NCI-H774 (cell line): ENCODE measurements at places on chromosomes 2 and 18.
A peak's percentile ranks its signal among the peaks of the same experiment; 100 is the strongest.

GRCh38 chr2:168633895-168634294, 168.5 kb upstream of the NOSTRIN start:
- no peak for DNase-seq

DNA sequence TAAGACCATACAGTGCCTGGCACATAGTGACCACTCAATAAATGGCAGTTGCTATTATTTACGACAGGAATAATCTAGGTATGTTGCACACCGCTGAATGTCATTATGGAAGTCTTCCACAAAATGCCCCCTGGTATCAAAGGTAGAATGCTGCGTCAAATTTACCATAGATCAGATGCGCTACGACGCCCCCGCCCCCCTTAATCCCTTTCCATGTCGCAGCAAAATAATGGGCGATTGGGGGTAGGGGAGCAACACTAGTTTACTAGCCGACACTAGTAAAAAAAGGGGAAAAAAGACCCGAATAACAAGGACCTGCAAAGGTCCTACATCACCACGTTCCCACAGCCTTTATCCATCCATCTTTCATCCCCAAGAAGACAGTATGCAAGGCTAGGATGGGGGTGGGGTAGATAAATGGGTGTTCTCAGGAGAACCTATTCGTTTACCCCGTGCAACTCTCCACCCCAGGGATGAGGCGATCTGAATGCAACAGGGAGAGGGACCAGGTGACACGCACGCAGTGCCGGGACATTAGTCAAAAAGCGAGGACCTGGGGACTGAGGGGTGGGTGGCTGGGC, 455 bp downstream of the PREPL start:
- DNase-seq: no peak

GRCh38 chr2:39521876-39522517, 84.9 kb upstream of the MAP4K3 start:
- DNase-seq: no peak

DNA sequence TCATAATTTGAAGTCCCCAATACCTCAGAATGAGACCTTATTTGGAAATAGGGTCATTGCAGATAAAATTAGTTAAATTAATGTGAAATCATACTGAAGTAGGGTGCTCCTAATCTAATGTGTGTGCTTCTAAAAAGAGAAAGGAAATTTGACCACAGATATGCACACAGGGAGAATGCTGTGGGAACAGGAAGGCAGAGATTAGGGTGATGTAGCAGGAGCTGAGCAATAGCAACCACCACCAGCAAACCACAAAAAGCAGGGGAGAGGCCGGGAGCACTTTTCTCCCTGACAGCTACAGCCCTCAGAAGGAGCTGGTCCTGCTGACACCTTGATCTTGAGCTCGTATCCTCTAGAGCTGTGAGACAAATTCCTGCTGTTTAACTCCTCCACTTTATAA, 24.6 kb upstream of the SCG2 start:
- no peak for DNase-seq

DNA sequence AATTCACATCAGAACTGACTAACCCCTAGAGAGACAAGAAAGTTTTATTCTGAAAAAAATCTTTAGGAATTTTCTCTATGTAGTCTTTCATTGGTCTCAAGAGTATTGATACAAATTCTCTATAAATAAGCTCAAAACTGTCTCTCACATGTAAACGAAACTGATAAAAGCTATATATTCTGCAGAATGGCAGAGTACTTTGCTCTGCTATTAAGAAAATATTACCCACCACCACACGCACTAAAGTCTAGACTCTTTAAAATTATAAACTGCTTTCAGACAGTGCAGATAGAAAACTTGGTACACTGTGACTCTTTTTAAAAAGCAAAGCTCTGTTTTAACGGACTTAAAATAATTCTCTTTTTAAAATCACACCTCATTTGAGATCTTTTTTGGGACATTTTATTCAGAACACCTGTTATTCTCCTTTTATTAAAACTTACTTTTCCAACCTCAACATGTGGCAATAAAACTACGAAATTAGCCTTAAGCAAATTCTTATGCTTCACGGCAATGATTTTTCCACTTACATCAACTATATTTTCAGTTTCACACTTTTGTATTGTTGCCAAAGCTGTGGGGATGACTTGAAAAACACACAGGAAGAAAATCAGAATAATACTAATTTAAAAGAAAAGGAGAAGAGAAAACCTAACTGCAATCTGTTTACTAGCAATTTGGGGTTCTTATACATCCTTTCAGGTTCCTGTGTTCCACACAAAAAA, 58.0 kb downstream of the CCDC88A start:
- no peak for DNase-seq

DNA sequence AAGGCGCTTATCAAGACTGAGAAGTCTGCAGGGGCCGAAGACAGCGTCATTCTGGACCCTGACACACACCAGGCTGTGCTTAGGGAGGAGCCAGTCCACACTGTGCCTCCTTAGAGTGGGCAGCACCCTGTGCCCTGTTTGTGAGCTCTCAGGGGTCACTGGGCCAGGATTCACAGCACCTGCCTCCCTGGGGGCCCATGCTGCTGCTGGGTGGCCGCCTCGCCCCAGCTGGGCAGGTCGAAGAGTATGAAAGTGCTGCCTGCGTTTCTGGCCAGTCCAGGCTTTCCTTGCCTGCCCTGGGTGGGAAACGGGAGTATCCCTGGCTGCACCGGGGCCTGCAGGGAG, 15.4 kb upstream of the GPR55 start:
- DNase-seq: no peak

DNA sequence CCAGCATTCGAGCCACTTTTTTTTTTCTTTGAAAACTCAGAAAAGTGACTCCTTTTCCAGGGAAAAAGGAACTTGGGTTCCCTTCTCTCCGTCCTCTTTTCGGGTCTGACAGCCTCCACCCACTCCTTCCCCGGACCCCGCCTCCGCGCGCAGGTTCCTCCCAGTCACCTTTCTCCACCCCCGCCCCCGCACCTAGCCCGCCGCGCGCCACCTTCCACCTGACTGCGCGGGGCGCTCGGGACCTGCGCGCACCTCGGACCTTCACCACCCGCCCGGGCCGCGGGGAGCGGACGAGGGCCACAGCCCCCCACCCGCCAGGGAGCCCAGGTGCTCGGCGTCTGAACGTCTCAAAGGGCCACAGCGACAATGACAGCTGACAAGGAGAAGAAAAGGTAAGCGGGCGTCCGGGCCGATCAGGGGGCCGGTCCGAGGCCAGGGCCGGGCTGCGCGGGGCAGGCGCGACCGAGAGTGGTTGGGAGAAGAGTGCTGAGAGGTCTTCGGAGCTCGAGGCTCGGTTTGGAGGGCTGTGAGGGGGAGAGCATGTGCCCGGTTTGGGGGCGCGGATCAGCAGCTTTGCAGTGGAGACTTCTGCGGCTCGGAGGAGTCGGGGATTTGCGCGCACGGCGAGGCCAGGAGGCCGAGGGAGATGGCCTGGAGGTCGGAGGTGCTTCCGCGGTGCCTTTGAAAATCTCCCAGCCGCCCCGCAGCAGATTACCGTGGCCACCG, 502 bp downstream of the EPAS1 start:
- DNase-seq: peak; percentile 28

DNA sequence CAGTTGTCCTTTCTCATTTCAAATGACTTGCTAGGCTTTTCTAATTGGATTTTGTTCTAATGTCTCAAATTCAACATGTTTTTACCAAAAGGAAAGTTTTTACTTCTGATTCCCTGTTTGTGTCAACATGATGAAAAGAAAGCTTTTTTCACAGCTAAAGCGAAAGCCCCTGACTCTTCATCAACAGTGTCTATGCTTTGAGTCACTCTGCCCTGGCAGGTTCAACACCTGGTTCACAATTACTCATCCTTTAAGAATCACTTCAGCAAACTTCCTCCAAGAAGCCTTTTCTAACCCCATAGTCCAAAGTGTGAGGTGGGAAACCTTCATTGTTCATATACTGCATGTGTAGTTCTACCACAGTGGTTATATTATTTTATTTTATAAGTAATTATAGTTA, 7.6 kb upstream of the DSG2 start:
- no peak for DNase-seq

DNA sequence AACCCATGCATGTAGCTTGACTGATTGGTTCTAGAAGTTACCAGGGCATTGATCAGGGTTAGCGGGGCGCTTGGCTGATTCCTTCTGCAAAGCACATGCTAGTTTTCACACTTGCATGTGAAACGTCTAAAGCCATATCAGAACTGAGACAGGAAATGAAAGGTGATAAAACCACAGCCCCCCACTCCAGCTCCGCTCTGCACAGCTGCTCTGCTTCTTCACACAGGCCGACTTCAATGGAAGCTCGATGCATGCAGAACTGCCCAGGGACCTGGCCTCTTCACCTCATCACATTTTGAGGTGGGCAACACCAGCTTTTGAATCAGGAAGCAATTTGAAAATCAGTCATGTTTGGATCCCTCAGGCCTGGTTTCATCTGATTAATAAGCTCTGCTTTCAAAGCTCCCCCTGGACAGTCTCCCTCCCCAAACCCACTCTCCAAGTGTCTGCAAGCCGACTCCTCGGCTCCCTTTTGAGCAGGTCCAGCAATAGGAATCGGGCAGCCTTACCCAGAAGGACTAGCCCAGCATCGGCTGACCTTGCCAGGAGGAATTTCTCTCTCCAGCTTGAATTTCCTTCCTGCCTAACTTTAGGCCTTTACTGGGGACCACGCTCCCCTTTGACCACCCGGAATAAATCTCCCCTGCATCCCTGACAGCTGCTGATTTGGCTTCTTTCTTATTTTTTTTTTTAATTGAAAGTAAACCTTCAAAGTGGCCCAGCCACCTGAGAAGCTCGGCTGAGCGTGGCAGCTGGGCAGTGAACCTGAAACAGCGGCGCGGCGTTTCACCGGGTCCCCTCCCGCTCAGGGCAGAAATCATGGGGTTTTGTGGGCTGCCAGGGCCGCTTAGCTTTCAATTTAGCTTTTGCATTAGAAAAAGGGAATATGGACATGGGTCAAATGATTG, 31.7 kb downstream of the HRH4 start:
- no peak for DNase-seq

DNA sequence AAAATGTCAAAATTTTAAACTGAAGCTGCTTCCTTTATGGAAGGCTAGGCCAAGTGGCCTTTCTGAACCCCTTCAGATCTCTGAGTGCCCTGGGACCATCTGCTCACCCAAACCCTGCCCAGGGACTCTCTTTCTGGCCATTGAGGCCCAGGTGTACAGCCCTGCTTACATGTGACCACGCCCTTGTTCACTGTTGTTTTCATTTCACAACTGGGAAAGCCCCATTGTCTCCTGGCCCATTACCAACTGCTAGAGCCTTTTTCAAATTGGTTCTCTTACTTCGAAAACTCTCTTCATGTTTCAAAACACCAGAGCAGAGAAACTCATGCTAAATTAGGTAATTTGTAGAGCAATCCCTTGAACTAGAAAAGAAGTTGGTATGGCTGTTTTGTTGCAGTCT, 219.5 kb upstream of the TANK start:
- DNase-seq: no peak

DNA sequence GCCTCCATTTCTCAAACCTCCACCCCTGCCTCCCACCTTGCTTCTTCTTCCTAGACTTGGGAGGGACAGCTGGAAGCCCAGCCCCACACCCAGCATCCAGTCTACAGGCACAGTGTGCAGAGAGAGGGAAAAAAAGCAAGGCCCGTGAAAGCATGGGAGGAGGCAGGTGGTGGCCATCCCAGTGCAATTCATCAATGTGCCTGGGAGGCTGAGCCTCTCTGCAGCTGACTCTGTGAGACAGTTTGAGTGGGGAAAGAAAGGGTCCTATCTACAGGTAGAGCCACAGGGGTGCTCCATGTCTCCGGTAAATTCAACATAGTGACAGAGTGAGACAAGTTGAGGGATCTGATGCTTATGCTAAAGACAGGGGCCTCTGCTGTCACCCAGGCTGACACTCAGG, 340.6 kb downstream of the DYSF start:
- DNase-seq: no peak

DNA sequence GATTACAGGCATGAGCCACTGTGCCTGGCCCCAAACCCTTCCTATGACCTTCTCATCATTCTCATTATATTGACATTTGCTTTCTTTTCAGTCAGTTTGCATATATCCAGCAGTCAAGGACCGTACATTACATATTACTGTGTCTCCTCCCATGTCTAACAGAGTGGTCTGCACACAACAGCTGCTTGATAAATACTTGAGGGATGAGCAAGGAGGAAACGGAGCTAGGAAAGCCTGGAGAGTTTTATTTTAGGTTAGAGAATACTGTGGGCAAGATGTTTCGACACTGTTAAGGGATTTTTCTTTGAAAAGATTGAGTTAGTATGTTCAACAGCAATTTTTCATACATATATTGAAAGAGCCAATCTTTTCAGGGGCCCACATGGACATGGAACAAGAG, 76.2 kb upstream of the CHRNA1 start:
- no peak for DNase-seq
